Chondrocyte (in vitro differentiated cells): ENCODE measurements at places on chromosomes 3 and 15. TPM values are rescaled to one million over a fixed set of nuclear protein-coding genes. Genes with fewer than 3 reads are reported as not detected.

GRCh38 chr3:37402351-37402750 is 228.0 kb upstream of the LRRFIP2 start:
- no peak for DNase-seq

- DNase-seq, result no peak
Measured at GRCh38 chr15:78425643-78426042, 12.4 kb upstream of the IREB2 start.

GRCh38 chr3:123660141-123660675 is 75.4 kb upstream of the HACD2 start:
- no peak for DNase-seq

- no peak for DNase-seq
Measured at GRCh38 chr3:39339086-39339485, 9.6 kb downstream of the CCR8 start.

DNA sequence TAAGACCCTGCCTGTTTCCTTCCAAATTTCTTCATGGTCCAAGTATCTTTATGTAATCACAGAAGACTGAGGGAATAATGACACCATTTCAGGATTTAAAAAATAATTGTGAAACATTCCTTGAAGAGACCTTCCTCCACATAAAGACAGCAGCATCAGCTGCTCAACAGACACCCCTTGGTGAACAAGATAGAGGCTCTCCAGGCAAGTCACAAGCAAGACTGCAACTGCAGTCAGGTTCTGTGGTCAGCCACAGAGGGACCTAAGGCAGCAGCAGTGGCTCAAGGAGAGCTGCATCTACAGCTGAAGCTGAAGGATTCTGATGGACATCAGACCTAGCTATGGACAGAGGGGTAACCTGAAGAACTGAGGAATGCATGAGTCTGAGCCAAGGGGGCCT is 97.2 kb upstream of the C3orf80 start:
- DNase-seq, result no peak

DNA sequence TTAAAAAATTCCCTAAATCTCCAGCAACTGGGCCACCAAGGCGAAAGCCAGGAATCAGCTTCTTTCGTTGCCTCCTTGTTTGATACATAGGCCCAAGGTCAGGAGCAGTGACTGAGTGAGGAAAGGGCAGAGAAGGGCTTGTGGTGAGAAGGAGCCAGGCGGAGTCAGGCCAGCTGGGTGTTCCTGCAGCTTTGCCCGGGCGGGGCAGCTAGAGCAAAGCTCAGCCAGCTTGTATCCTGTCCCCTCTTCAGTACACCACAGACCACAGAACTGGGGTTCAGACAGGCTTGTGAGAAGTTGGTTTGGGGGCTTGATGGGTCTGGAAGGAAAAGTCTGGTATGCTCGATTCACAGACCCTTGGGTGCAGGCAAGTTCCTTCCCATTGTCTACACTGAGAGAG is 52.6 kb downstream of the CCK start:
- DNase-seq, result no peak

DNA sequence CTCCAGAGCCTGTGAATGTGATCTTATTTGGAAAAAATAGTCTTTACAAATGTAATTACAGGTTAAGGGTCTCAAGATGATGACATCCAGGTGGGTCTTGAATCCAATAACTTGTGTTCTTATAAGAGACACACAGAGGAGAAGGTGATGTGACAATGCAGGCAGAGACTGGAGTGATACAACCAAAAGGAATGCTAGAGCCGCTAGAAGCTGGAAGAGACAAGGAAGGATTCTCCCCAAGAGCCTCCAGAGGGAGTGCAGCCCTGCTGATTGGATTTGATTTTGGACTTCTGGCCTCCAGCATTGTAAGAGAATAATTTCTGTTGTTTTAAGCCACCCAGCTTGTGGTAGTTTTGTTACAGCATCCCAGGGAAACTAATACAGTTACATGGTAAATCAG is 9.7 kb downstream of the MYH15 start:
- no peak for DNase-seq

DNA sequence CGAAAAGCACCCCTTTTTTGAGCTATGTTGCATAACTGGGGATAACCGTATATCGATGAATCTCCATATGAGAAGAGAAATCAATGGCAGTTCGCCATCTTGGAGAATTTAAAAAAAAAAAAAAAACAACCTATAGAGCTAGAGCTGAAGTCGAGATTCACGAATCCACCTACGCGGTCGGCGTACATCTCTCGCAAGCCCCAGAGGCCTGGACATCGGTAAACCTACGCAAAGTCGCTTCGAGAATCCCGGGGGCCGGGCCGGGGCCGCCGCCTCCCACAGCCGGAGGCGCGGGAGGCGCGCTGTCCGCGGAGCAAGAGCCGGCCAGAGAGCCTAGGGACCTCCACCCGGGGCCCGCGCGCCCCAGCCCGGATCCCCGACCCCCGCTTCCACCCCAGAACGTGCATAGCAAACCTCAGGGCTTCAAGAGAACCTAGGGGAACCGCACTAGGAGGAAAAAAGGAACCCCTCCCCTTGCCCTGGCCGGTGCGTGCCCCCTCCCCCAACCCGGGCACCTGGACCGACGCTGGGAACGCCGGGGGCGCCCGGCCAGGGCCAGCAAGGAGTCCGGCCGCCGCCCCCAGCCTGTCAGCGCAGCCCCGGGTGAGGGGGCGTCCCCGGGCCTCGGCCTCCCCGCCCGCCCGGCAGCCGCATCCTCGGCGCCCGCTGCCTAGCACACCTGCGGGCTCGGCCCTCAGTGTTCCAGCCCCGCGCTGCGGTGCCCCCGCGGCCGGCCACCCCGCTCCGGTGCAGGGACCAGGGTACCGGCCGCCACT is 567 bp downstream of the PFN2 start:
- DNase-seq, result no peak

DNA sequence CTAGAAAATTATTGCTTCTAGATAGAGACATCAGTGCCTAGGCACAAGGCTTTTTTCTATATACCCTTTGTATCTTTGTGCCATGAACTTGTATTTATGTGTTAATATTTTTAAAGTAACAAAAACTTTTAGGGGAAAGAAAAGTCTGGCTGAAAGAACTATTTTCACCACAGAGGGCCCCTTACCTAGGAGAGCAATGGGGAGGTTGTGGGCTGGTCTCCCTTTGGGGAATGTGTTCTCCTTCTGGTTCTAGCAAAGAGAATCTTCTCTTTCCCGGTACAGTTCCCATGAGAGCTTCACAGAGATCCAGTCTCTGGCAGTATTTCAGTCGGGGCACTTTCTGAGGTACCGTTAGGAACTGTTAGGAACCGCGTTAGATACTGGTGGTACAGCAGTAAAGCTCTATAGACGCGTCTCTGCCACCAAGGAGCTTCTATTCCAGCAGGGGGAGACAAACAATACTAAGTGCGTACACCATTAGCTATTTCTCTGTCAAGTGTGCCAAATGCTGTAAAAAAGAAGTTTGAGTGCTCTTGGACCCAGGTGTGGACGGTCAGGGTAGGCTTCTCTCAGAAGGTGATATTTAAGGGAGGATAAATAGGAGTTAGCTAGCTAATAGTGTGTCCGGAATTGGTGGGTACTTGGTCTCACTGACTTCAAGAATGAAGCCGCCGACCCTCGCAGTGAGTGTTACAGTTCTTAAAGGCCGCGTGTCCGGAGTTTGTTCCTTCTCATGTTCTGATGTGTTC is 4.6 kb upstream of the EPB42 start:
- no peak for DNase-seq

DNA sequence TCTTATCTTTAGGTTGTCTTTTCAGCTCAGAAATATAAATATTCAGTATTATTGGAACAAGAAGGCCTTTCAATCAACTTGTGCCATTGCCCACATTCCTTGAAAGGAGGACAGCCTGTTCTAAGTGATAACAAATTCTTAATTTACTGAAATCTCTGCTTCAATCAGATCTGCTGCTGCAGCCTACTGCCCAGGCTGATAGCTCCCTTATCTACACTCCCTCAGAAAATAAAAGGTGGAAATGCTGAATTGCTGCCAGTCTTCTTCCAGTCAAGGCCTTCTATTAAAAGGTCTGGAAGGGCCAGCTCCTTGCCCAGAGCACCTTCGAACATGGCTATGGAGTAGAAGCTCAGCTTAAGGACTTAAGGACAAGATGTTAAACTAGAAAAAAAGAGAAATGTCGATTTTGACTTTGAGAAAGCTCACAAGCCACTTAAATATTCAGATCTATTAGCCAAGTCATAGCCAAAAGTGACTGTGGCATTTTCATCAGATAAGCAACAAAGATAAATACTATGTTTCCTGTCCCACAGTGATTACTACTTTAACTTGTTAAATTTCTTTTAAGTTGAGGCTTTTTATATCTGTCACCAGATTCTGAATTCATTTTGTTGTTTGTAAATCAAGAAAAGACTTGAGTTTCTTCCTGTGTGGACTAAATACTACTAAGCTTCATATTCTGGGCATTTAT is 480.5 kb upstream of the CBLB start:
- DNase-seq, result no peak

DNA sequence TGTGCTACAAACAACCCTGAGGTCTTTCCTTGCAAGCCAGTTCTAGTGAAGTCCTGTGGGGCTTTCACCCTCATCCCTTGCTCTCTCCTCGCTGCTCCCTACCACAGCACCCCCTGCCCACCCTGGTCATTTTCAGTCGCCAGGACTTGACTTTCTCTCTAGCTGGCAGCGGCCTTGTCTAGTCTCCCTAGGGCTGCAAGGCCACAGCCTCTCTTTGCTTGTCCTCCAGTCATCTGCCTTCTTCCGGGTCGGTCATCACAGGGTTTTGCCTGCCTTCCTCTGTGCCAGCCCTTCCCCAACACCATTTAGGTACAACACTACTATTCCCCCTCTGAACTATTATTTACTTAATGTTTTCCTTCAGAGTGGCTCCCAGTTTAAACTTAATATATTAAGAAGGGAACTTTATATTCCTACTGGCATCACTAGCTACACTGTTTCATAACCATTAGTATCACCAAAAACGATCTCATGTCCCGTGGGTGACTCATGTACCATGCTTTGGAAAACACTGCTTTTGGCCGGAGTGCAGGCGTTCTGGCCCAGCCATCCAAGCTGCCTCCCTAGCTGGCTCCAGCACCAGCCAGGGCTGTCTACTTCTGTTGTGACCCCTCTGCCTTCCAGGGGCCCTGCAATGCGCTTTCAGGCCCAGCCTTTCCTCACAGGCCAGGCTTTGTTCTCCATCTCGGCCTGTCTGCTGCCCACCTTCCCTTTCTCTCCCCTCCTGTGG is 21.4 kb downstream of the FAH start:
- DNase-seq, result no peak

DNA sequence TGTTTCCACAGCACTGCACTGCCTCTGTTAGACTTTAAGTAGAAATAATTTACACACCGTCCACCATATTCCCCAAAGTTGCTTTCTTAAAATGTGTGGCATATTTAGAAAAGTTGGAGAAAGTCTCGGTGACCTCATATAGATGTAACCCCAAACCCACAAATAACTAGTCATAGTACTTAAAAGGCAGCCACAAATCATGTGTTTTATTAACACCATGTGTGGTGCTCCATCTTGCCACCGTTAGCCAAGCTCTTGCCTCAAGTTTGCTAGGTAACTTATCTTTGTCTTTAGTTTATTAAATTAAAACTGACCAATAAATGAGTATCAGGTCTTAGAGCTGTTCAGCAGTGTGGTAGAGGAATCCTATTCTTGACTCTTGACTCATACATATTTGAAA is 257.9 kb downstream of the UBE2E2 start:
- no peak for DNase-seq

- DNase-seq, result no peak
Measured at GRCh38 chr3:61714225-61714624, 152.9 kb downstream of the PTPRG start.

DNA sequence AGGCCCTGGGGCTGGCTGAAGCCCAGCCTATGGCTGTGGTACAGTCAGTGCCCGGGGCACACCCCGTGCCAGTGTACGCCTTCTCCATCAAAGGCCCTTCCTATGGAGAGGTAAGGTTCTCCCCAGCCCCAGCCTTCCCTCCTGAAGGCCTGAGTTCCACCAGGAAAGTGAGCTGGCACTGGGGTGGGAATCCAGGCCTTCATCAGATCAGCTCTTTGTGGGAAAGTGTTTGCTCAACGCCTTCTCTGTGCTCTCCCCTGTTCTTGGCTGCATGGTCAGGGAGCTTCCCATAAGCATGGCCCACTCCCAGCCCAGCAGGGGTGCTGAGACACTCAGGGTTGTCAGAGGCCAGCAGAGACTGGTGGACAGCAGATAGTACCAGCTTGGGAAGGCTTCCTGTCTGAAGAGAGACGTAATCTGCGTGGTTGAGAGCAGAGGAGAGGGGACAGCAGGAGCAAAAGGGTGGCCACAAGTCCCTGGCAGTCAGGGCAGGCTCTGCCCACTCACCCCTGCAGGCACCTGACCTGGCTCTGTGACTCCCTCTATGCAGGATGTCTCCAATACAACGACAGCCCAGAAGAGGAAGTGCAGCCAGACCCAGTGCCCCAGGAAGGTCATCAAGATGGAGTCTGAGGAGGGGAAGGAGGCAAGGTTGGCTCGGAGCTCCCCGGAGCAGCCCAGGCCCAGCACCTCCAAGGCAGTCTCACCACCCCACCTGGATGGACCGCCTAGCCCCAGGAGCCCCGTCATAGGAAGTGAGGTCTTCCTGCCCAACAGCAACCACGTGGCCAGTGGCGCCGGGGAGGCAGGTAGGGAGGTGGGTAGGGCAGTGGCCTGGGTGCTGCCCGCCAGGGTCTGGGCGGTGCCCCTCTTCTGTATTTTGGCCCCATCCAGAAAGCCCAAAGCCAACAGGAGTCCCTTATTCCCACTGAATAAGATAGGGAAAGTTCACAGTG is 38.4 kb downstream of the PML start:
- DNase-seq, result no peak

DNA sequence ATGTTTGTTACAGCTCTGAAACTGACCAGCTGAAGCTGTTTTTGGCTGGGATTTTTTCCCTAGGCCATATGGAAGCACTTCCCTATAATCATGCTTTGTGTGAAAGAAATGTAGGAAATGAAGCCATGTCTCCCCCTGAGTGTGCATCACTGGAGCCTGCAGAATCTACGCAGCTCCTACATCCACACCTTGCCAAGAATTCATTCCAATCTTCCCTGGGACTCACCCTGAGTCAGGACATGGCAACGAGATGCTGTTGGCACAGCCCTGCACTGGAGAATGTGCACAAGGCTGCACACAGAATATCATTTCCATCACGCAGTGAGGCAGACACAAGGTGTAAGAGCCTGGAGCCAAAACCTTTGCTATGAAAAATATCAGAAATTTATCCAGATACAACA is 189.5 kb downstream of the ADAMTSL3 start:
- DNase-seq, result no peak

GRCh38 chr3:136055491-136055890 is 90.0 kb downstream of the PPP2R3A start:
- no peak for DNase-seq

GRCh38 chr3:114496021-114496434 is 202.2 kb downstream of the TIGIT start:
- no peak for DNase-seq

DNA sequence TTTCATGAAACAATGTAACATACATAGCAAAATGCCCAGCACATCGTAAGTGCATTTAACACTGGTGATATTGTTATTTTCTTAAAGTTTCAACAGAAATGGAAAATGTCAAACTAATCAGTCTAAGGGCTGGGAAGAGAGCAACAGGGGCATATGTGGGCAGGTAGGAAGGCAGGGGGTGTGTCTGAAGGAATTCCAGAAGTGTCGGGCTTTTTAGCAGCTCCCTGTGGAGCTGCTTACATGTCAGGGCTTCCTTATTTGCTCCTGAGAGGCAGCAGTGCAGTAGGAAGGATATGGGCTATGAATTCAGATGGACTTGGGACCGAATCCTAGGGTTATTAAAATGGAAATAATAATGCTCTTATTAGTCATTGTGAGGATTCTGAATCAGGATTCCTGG is 311.6 kb downstream of the CLSTN2 start:
- no peak for DNase-seq

GRCh38 chr3:49554633-49555265 is 472 bp downstream of the BSN start:
- DNase-seq, result no peak

Gene NANOGP8
- total RNA-seq, result not detected in 3 replicates

Gene ADAMTS17
- total RNA-seq, result 3.4 to 3.9 TPM (median 3.4 TPM) in 3 replicates

Gene SPG21
- 76.1 to 84.9 TPM (median 80.5 TPM) in 3 replicates for total RNA-seq

Gene ALDH1L1
- 0.51 to 1.9 TPM (median 0.60 TPM) in 3 replicates for total RNA-seq

Gene SPINT1
- 0.87 to 2.0 TPM (median 0.87 TPM) in 3 replicates for total RNA-seq
